ENCODE measurements at places on chromosomes 11 and 22.

DNA sequence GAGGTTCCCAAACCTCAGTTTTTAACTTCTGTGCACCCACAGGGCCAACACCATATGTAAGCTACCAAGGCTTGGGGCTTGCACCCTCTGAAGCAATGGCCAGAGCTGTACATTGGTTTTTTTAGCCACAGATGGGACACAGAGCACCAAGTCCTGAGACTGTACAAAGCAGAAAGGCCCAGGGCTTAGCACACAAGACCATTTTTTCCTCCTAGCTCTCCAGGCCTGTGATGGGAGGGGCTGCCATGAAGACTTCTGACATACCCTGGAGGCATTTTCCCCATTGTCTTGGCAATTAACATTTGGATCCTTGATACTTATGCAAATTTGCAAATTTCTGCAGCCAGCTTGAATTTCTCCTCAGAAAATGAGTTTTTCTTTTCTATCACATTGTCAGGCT is 23.4 kb downstream of the CNTF start:
- no peak for DNase-seq

DNA sequence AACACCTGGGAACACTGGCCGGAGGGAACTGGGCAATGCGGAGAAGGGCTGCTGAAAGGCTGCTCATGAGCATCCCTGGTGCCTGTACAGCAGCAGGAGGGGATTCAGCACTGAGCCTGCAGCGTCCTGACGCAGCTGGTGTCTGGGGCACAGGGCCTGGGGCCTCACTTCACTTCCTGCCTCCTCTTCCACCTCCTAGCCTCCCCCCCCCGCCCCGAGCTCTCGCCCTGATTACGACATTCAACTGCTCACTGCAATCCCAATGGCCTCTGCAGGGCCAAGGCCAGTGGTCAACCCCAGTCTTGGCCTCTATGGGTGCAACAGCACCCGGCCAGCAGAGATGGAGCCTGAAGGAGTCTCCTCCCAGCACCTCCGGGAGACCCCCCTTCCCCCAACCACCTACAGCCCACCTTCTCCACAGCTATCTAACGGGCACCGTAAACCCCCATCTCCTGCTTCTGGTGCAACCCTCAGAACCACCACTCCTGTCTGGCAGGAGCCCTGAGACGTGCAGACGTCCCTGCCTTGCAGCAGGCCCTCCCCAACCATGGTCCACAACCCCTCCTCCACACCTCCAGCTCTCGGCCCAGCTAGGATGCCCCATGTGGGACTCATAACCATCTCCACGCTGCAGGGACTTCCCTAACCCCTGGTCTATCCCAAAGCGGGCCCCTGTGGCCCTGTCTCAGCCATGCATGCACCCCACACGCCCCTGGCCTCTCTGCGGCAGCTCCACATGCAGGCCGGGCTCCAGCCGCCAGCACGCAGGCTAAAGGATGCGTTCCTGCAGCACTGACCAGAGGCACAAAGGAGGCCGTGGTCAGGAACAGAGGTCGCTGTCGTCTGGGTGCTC is 38.2 kb downstream of the BRD1 start:
- DNase-seq, result no peak

GRCh38 chr11:27445625-27446024 is 27.0 kb downstream of the LGR4 start:
- no peak for DNase-seq

DNA sequence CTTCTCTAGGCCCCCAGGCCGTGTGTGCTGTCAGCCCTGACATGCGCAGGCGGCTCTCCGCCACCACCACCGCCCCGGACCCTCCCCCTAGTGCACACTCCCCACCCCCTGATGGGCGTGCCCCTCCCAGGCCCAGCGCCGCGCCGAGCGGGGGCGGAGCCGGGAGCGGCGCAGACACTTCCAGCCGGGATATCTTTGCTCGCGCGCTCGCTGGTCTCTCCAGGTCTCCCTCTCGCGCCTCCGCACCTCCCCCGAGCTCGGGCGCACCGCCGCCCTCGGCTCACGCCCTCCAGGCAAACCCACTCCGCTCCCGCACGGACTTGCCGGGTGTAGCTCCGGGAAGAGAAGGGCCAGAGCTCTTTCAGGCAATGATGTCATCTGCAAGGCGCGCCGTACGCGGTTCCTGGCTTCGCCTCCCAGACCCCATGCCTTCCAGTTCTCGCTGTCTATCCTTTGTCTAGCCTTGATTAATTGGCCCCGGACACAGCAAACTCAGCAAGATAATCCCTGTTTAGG is at the start of gene SCN3B:
SCN3B (minus strand) TSS at position 59 of the 516 bp plus-strand sequence. CDS start 823 bp downstream, outside the sequence.
- DNase-seq, result no peak

- DNase-seq, result no peak
These were observed 490.4 kb downstream of the MN1 start for GRCh38 chr22:27310966-27311697.

GRCh38 chr11:125140233-125140632 is 24.3 kb upstream of the PKNOX2 start:
- DNase-seq, result no peak

DNA sequence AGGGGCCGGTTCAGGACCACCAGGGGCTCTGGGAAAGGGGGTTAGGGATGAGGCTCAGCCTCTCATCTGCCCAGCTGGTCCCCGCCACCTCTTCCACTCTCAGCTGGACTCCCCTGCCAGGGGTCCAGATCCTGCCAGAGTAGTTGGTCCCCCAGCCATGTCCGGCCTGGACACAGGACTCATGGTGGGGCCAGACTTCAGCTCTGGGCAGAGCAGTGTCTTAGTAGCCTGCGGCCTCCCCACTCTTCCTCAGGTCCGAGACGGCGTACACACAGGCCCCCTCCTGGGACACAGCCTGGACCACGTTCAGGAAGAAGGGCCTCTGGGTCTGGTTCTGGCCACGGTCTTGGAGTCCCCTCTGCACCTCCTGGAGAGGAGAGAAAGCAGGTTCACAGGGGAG is 25.1 kb downstream of the GGT5 start:
- no peak for DNase-seq

GRCh38 chr11:14253840-14254239 is 105.1 kb downstream of the RRAS2 start:
- no peak for DNase-seq

DNA sequence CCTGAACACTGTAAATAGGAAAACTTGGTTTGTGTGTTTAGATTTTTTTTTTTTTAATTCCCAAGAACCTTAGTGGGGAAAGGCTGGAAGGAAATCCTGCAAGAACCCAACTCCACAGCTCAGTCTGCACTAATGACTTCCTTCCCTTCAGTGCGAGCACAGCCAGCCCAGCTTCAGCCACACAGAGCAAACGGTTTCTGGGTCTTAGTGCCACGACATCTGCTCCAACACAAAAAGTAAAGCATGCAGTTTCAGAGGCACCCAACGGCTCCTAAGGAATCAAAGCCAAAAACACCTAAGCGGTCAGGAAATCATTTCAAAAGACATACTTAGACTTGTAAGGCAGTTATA is 236.1 kb downstream of the TTC28 start:
- DNase-seq, result no peak

Data from activated naive CD8-positive, alpha-beta T cell treated with anti-CD3 and anti-CD28 coated beads, Interleukin-2, amount 50 U/mL, for 16 hours (primary cell).